ENCODE measurements at places on chromosomes 1 and 21.

- no peak for DNase-seq
Measured at GRCh38 chr1:230262867-230263567, 163.1 kb downstream of the PGBD5 start.

GRCh38 chr1:84250668-84251067 is 50.8 kb upstream of the SAMD13 start:
- no peak for DNase-seq

- no peak for DNase-seq
Measured at GRCh38 chr1:235759336-235759735, 107.4 kb downstream of the LYST start.

DNA sequence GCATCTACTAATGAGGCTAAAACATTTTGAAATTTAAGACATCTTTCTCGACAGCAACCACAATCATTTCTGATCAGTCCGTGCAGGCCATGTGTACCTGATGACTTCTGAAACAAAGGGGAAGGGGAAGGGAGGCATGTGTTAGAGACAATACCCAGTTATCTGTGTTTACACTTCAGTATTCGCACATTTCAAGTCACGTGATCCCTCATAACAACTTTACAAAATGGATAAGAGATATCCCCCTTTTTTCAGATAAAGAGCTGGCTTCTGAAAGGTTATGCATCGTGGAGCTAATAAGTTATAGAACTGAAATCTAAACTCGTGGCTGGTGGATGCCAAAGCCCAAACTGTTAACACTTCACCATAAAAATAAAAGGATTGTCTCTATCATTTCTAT is 175.7 kb downstream of the CHRM3 start:
- no peak for DNase-seq

GRCh38 chr1:41622859-41623732 is 138.6 kb upstream of the EDN2 start:
- no peak for DNase-seq

- DNase-seq = no peak
Measured at GRCh38 chr1:108327534-108328466, 83.9 kb upstream of the NBPF4 start.

- DNase-seq = no peak
Measured at GRCh38 chr1:212628046-212628445, 19.5 kb downstream of the ATF3 start.

GRCh38 chr1:156692925-156693847 is 12.2 kb downstream of the CRABP2 start:
- DNase-seq = no peak

DNA sequence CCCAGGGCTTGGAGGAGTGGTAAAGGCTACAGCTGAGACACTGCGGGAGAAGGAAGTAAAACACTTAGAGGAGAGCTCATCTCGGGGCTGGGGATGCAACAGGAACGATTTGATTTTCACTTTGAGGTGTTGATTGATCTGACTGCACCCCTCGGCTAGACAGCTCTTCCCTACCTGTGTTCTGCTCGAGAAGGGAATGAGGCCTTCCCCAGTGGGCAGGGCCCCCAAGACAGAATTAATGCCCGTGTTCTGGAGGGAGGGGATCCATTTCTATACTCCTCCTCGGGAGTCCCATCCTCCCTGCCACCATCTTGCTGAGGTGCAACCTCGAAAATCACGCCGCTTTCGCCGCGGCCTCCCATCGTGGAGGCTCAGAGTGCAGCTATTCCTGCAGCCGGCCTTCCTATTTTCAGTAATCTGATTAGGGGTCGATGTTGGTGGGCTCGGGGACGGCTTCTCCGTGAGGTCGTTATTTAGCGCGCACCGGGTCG is 2.4 kb downstream of the ATP2B4 start:
- no peak for DNase-seq

- no peak for DNase-seq
Measured at GRCh38 chr1:82042306-82043060, 241.7 kb downstream of the ADGRL2 start.

- no peak for DNase-seq
Measured at GRCh38 chr1:9798236-9799130, 25.3 kb downstream of the CLSTN1 start.
